T1000 (cell line): ENCODE measurements at places on chromosomes 5 and 9.
A peak's percentile ranks its signal among the peaks of the same experiment; 100 is the strongest.

DNA sequence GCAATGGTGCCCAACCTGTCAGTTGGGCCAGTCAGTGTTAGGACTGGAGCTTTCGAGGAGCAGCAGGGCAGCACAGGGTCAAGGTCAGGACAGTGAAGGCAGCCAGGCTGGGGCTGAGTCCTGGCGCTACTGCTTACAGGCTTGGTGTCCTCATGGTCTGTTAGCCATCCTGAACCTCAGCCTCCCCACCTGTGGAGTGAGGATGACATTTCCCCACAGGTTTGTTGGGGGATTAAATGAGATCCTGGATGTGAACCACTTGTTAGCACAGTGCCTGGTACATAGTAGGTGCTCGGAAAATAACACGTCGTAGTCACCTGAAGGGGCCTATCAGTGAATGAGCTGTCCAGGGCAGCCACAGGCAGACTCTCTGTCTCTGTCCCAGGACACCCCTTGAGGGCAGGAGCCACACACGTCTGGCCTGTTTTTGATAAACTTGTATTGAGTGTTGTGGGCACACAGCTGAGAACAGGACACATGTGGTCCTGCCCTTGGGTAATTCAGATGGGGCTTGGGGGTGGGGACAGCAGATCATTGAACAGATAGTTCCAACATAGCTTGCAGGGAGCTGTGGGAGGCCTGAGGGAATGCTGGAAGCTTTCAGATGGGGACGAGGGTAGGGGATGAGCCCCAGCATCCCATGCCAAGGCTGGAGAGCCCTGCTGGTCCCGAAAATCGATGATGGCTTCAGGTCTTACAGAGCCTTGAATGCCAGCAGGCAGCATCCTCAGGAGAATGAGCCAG is 69.3 kb downstream of the AMBP start:
- no peak for DNase-seq

- peak; percentile 21 for DNase-seq
Observed at GRCh38 chr5:32042551-32042961, 131.6 kb downstream of the GOLPH3 start.

GRCh38 chr5:103840600-103840999 is 278.0 kb upstream of the NUDT12 start:
- DNase-seq = no peak

- DNase-seq = no peak
Observed at GRCh38 chr9:72422214-72422613, 57.2 kb upstream of the ZFAND5 start.

GRCh38 chr5:39333104-39333503 is 31.2 kb downstream of the C9 start:
- DNase-seq = no peak

DNA sequence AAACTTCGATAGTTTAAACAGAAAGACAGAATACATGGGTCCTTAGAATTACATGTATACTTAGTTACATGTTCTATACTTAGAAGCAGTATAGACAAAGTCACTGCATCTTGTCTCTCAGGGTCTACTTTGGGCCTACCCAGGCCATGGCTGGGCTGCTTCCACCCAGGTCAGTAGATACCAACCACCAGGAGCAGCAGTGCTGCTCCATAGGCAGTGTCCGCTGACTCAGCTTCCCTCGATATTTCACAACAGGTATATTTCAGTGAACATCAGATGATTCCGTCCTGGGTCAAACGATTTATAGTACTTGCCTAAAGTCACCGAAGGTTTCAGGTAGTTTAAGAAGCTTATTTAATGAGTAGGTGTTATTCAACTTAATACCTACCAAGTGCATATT is 18.0 kb downstream of the IARS1 start:
- DNase-seq = no peak

- DNase-seq = peak; percentile 31
Observed at GRCh38 chr5:137344723-137345322, 154.3 kb downstream of the SPOCK1 start.

DNA sequence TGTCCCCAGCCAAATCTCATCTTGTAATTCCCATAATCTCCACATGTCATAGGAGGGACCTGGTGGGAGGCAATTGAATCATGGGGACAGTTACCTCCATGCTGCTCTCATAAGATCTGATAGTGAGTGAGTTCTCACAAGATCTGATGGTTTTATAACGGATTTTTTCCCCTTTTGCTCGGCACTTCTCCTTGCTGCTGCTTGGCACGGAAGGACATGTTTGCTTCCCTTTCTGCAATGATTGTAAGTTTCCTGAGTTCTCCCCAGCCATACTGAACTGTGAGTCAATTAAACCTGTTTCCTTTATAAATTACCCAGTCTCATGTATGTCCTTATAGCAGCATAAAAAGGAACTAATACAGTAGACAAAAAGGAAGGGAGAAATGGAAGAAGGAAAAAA is 76.7 kb upstream of the CCNG1 start:
- DNase-seq = no peak
